ENCODE measurements at places on chromosomes 4 and X.

DNA sequence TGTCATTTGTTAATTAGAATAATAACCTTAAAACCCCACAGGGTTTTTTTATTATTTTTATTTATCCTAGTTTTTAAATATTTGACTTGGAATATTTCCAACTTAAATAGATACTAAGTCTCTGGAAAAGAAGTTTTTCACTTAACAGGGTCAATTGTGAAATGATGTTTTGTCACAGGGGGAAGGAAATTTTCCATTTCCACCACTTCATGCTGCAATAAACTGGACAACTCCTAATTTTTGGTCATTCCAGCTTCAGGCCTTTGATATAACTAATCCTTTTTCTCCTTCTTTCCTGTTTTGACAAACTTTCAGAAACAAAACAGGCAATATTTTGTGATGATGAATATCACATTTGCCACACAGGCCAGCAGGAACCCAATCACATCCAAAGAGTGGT is 45.3 kb downstream of the UGT2B10 start:
- no peak for DNase-seq

GRCh38 chr4:178955614-178956013 is 1513.4 kb upstream of the AGA start:
- no peak for DNase-seq

DNA sequence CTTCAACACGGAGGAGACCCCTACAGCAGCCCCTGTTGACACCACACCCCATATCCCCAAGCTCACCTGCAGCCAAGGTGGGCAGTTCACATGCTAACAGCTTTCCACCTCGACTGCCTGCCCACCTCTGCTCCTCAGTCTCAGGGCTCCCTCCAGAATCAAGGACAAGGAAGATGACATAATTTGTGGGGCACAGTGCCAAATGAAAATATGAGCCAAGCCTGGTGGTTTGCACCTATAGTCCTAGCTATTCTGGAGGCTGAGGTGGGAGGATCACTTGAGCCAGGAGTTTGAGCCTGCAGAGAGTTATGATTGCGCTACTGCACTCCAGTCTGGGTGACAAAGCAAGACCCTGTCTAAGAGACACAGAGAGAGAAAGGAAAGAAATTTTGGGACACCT is 516.3 kb downstream of the BCOR start:
- DNase-seq = no peak

DNA sequence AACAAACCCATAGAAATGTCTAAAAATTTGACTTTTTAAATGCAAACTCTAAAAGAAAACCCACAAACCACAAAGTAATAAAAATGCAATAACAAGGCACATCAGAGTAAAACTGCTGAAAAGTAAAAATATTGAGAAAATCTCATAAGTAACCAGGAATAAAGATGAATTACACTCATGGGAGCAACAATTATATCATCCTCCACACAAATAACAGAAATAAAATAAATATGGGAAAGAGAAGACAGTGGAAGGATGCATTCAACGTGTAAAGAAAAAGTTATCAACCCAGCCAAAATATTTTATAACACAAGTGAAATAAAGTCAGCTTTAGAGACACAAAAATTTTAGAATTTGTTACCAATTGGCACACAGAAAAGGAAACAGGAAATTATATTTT is 1420.2 kb downstream of the PCDH18 start:
- no peak for DNase-seq

DNA sequence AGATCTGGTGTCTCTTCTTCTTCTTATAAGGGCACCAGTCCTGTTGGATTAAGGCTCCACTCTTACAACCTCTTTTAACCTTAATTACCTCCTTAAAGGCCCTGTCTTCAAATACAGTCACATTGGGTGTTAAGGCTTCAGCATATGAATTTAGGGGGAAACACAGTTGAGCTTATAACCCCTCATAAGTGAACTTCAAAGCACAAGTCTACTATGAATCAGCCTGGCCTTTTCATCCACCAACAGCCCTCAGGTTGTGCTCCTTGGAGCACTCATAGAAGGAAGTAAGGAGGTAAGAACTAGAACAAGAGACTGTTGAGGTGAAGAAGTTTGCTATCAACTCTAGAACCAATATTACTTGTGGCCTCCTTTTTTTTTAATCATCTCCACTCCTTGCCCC is 18.8 kb upstream of the TBC1D9 start:
- DNase-seq = no peak
